Hypothalamus (tissue), 51 donors: ENCODE measurements at places on chromosomes 11 and 22.

DNA sequence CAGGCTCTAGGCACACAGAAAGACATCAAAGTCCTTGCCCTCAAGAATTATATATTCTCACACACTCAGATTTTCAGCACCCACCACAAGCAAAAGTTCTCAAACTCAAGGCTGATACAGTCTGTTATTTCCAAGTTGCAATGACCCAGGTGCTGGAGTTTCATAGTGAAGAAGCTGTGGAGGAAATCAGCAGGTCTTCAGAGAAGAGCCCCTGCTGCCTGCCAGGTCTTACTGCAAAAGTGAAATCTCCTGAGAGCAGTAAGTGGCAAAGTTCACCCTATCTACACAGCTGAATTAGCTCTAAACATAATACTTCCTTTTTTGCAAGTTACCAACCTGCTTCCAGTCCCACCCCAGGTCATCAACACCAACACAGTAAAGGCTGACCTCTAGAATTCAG, 64.6 kb downstream of the RPL27A start:
- DNase-seq, result no peak

GRCh38 chr11:119459293-119459976, 36.5 kb upstream of the THY1 start:
- DNase-seq, result no peak

- DNase-seq, result no peak
Measured at GRCh38 chr11:75035911-75036565, 47.3 kb downstream of the NEU3 start.

DNA sequence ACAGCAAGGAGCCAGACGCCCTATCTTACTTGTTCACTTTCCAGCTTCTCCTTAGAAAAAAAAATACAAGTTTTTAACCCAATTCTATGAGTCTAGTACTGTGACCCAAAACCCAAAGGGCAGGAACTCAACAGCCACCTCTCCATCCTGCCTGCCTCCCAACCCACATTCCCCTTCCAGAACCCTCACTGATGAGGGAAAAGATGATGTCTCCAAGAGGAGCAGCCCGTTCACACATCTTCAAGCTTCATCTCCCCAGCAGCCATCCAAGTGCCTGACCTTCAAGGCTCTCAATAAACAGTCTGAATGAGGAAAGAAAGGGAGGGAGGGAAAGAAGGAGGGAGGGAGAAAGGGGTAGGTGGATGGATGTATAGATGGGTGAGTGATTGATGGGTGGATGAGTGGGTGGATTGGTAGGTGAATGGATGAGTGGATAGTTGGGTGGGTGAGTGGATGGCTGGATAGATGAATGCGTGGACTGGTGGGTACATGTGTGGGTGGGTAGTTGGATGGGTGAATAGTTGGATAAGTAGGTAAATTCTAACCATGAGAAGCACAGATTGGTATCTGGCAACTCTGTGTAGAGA, 50.4 kb downstream of the IGLL5 start:
- DNase-seq, result no peak

DNA sequence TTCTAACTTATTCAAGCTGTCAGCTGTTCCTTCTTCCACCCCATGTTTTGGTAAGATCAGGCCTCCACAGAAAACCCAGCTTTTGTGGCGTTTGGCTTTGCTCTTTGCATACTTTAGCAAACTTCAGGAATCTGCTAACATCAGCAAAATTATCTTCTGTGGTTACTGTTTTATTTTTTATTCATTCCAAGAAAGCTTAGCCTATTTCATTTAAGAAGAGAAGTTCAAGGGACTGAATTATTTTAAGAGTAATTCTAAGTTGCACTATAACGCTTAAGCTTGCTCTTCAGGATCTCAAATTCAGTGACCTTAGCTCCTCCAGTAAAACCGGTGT, 1.1 kb downstream of the JHY start:
- no peak for DNase-seq

GRCh38 chr11:72352859-72353551, 81.3 kb downstream of the CLPB start:
- DNase-seq, result no peak

DNA sequence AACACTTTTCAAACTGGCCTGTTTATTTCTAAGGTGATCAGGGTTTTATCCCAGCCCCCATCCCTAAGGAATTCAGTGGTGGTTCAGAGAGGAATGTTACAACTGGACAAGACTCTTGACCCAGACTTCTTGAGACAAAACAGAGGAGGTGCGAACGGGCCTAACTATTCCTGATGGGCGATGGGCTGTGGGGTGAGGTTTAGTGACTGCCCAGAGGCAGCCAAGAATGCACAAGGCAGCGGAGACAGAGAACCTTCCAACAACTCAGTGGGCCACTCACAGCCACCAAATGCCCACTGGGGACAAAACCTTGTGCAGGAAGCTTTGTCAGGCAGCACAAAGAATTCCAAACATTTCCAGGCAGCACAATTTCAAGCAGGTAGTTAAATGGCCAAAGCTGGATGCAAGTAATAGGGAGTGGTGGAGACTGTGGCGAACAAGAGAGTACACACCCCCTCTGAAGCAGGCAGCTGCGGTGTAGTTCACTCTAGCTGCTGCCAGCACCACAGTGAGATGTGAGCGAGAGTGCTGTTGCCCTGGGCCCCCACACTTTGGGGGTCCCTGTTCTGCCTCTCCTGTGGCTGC, 29.2 kb downstream of the SCUBE1 start:
- DNase-seq, result no peak

- DNase-seq, result no peak
Measured at GRCh38 chr22:24414523-24414922, 12.9 kb upstream of the ADORA2A start.

DNA sequence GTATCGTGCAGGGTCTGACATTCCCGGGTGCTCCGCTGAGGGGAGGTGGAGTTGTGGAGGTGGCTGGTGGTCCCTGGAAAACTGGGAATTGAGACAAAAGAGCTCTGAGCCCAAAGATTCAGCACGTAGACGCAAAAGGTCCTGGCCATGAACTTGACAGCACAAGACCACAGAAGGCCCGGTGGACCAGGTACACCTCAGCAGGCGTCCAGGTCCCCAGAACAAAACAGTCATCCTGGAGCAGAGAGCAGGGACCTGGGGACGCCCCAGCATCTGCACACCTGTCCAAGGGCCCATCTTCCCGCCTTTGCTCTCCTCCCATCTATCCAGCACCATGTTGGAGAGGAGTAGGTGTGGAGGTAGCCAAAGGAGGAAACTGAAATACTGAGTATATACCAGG, 13.8 kb upstream of the MB start:
- no peak for DNase-seq

DNA sequence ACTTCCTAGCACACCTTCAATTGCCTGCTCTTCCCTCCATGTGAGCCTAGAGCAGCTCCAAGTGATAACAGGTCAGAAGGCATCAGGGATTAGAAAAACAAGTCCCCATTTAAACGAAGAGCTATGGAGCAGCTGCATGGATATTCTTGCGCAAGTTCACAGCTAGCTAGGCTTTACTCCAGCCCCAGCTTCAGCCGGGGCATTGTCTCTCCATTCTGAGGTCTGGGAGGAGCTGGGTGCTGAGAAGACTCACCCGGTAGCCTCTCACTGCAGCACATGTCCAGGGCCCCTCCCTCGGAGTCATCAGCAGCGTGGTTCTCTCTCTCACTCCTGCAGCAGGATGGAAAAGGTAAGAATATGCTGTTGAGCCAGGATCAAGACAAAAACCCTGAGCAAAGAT, 26.0 kb downstream of the PTPN5 start:
- DNase-seq, result no peak

DNA sequence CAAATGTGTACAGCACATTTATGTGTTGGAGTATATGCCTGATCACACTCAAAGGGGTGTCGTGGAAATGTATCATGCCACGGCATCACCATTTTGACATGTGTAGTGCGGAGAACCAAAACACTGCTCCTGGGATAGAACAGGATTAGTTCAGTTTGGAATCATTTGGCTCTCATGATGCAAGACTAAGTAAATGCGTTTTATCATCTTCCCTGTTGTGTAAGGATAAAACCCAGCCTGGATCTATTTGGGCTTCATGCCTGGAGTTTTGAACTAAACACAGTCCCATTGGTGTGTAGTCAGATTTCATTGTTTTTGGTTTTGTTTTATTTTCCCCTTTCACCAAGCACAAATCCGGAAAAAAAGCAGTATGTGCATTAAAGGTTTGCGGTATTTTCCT, 574.3 kb downstream of the NTM start:
- no peak for DNase-seq

DNA sequence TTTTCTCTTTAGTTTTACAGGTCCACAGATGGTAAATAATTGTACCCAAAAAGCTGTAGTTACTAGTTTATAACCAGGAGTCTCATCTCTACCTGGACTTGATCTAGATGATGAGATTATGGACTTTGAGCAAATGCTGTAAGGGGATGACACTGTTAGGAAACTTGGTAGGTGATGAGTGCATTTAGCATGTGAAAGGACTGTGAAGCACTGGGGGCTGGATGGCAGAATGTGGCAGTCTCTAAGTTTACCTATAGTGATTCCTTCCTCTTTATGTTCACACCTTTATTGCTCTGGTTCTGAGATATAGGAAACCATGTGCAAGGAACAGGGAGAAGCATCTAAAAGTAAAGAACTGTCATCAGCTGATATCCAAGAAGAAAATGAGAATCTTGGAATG, 230.7 kb upstream of the CHORDC1 start:
- DNase-seq, result no peak

DNA sequence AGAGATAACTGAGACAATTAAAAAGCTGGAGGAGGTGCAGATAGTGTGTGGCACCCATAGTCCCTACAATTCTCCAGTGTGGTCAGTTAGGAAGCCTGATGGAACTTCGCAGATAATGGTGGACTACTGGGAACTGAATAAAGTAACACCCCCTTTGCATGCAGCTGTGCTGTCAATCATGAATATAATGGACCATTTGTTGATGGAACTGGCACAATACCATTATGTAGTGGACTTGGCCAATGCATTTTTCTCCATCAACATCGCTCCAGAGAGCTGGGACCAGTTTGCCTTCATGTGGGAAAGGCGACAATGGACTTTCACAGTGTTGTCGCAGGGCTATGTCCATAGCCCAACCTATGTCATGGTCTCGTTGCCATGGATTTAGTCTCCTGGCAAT, 324.2 kb downstream of the TMEM135 start:
- DNase-seq, result no peak

GRCh38 chr11:90176069-90176468, 41.6 kb downstream of the NAALAD2 start:
- DNase-seq, result no peak

- DNase-seq, result no peak
Measured at GRCh38 chr11:1643146-1643690, 13.6 kb downstream of the KRTAP5-5 start.

- no peak for DNase-seq
Measured at GRCh38 chr22:26082866-26083265, 86.4 kb upstream of the SEZ6L start.
